ENCODE measurements at places on chromosomes 4 and X.

DNA sequence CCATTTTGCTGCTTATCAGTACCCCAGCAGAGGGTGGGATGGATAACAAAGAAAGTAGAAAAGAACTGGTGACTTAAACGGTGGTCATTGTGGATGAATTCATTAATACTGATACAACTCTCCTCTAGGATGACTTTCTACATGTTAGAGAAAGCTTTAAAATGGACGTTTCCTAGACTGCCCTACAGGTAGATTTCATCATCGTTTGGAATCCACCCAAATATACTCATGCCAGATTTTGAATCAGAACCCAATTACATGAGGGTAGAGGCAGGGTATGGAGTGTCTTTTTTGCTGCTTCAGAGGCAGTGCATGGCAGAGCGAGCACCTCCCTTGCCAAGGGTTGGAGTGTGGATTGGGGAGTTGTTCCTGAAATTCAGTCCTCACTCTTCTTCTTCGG is 13.3 kb upstream of the ANTXR2 start:
- DNase-seq: no peak

DNA sequence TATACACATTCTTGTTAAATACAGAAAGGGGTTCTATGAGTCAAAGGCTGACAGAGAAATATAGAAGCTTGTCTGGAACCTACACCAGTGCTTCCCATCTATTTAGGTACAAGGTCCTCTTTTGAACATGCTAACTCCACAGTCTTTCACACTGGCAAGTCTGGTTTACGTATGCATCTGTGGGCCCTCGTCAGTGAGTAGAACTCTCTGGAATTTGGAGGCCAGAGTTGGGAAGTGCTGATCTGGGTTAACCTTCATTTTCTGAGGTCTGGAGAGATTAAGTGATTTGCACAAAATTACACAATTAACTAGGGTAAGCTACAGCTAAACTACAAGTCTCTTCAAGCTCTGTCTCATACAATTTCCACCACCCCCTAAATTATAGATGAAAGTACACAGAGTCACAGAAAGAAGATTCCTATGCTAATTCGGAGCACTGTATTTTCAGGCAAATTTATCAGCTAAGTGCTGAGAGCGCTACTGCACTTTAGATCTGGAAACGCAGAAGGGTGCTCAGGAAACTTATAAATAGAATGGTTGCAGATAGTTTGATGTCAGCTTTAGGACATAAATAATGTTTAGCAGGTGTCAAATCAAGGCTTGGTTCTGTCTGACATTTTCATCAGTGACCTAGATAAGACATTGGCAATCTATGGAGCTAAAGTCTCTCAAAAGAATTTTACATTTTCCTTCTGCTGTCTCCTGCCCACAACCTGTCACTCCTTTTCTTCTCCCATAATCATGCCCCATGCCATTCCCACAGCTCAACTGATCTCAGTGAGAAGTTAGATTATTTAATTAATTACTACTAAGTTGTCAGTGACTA is 43.0 kb upstream of the PDLIM5 start:
- DNase-seq: no peak

DNA sequence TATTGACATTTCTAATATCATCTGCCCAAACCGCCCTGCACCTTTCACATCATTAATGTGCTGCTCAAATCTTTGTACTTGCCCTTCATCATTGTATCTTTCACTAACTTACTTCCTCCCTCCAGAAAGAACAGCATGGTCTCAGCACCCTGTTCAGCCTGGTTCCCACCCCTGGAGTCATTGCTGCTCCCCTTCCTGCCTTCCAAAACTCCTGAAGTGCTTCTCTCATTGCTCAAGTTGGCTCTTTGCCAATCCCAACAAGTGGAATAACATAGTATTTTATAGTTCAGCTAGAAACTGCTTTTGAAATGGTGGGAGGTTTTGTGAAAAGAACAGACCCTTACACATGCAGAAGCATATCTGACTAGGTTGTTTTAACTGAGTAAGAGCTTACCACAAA is 14.0 kb upstream of the TTC29 start:
- DNase-seq: no peak

DNA sequence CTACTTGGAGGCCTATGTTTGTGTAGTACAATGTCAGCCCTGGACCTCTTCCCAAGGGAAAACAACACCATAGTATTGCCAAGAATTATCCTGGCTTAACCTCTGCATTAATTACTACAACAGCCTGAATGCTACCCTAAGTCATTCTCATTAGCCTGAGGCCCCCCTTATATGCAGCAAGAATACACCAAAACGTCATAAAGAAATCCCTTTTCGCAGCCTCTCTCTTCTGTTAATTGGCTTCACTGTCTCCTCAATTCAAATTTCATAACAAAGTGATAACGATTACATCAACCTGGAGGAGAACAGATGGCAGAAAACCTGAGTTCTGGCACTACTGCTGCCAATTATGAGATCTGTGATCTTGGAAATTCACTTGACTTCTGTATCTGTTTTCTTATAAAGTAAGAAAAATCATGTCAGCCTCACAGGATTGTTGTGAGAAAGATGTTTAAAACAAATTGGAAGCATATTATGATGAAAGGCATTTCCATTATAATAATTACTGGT is 1663.1 kb downstream of the STIM2 start:
- DNase-seq: no peak

DNA sequence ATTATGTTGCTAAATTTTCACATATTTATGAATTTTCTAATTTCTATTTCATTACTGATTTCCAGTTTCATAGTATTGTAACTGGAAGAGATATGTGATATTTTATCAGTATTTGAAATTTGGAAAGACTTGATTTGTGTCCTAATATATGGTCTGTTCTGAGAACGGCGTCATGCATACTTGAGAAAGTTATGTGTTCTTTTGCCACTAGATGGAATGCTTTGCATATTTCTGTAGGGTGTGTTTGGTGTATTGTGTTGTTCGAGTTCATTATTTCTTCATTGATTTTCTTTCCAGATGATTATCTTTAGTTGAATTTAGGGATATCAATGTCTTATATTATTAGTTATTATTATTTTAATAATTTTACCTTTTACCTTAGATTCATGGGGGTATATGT is 110.6 kb upstream of the ITM2A start:
- DNase-seq: no peak

GRCh38 chr4:1600811-1601532 is 83.1 kb downstream of the FAM53A start:
- no peak for DNase-seq

DNA sequence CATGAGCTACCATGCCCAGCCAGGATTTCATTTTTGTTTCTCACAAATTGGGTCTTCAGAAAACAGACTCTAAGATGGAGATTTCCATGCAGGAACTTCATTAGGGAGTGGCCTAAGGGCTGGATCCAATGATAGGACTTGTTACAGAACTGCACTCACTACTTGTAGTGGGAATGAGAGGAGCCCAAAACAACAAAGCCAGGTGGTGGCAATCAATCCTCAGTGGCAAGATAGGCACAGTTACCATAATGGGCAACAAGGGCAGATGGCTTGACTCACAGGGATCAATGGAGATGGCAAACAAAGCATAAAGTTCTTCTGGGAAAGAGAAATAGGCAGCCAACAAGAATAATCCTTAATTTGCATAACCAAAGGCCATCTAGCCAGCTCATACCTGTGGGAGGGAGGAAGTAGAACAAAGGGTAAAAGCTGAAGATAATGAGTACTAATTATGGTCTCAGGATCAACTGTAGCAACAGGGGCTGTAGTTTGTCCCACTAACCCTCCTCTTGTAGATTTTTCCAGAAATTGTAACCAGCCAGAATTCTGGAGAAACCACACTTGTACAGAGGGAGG is 72.8 kb upstream of the MAPK10 start:
- DNase-seq: no peak
